ENCODE measurements at places on chromosomes 3 and 15.

GRCh38 chr3:37709946-37710640 is 151.6 kb upstream of the CTDSPL start:
- no peak for DNase-seq

DNA sequence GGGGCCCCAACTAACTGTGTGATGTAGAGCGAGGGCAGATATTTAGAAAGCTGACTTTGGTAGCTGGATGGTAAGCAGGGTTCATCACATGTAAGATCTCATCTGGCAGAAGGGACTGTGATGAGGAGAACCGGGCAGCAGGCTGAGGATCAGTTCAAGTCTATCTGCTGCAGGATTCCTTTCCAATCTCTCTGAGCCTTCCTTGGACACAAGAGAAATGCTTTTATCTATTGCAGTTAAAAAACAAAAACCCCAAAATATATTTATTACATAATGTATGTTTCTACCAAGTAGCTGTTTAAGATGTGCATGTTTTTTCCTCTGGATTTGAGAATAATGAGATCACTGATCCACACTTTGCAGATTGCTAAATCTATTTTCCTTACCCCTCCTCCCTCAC is 411.5 kb downstream of the RAP2B start:
- DNase-seq: no peak

GRCh38 chr3:86382556-86382955 is 608.4 kb downstream of the VGLL3 start:
- DNase-seq: no peak

DNA sequence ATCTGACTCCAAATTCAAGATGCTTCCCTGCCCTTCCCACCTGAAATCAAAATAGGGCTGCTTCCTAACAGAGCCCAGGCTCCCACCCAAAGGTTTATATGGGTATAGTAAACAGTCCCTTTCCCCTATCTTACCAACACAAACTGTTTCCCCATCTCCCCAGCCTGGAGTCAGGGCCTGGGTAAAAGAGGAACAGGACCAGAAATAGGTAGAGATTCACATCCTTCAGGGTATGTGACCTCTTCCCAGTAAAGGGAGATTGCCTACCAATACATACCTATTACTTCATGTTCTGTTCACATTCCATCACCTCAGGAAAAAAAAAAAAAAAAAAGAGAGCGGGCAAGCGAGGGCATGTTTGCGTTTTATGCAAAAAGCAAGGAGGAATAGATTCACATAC is 9.7 kb upstream of the SHF start:
- no peak for DNase-seq

GRCh38 chr15:37743826-37744225 is 190.6 kb upstream of the TMCO5A start:
- no peak for DNase-seq

GRCh38 chr3:172550347-172550943 is 27.2 kb upstream of the TNFSF10 start:
- DNase-seq: no peak

DNA sequence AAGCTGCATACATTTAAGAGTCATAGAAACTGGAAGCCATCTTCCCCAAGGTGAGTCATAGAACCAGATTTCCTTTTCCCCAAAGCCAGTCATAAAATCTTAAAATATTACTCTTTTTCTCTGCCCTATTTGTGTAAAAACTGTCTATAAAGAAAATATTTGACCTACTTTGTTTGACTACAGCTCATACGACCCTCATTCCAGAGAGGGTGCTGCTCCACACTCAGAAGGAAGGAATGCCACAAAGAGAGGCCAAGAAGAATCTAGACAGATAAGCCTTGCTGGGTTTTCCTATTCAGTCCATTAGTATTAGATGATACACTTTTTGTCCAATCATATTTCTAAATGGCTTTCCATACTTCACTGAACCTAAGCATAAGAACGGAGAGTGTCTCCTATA is 671.6 kb upstream of the SGO1 start:
- DNase-seq: no peak

DNA sequence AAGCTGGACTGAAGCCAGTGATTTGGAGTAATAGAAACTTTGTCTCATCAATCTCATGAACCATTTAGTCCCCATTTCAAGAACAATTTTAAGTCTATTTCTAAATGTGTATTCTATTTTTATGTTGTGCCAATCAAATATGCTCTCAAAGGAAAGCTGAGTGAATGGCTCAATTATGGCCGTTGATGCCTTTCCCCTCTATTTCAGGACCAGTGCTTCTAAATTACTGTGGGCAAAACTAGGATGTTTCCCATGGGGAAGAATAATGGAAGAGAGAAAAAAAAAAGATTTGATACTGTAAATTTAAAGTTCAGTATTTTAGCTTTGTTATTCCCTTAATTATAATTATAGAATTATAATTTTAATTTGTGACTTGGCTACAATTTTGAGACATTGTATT is 110.1 kb downstream of the CADM2 start:
- no peak for DNase-seq

- DNase-seq: no peak
These were observed 49.5 kb downstream of the CACNA2D2 start for GRCh38 chr3:50453907-50454306.

DNA sequence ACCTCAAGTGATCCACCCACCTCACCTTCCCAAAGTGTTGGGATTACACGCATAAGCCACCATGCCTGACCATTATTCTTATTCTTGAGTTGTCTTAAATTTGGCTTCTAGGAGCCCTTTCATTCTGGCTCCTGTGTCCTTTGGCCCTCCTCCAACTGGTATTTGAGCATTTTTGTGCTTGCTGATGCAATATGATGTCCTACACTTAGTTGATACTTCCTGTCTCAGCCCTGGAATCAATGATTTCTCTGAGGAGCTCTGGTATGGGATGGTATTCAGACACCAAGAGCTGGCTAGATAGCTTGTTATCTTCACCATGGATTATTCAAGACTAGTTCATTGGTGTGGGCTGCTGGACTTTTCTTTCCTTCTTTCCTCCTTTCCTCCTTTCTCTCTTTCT is 25.4 kb downstream of the ZNF621 start:
- no peak for DNase-seq

DNA sequence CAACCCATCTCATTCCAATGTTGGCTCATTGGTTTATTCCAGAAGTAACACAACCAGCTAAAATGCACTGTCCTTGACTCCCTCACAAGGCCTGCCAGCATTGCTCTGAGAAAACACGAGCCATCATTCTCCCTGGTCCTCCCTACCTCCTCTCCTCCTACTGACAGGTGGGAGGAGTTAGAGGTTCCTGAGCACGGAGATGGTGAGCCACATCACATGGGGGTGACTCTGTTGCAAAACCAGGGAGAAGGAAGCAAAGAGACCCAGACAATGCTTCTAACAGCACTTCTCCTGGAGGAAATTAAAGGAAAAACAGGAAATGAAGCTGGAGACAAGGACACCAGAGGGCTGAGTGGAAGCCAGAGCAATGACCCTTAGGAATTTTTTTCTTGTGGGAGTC is 667.4 kb downstream of the NTRK3 start:
- no peak for DNase-seq

GRCh38 chr15:92801774-92802464 is 98.2 kb upstream of the CHD2 start:
- no peak for DNase-seq

- no peak for DNase-seq
These were observed 29.8 kb upstream of the RPL29 start for GRCh38 chr3:52025453-52025852.

- DNase-seq: no peak
These were observed 29.8 kb downstream of the DYNC1LI1 start for GRCh38 chr3:32540899-32541298.

- DNase-seq: no peak
These were observed 3.3 kb upstream of the UBL7 start for GRCh38 chr15:74464216-74464615.

- no peak for DNase-seq
These were observed 107.3 kb downstream of the RFTN1 start for GRCh38 chr3:16406166-16406565.

DNA sequence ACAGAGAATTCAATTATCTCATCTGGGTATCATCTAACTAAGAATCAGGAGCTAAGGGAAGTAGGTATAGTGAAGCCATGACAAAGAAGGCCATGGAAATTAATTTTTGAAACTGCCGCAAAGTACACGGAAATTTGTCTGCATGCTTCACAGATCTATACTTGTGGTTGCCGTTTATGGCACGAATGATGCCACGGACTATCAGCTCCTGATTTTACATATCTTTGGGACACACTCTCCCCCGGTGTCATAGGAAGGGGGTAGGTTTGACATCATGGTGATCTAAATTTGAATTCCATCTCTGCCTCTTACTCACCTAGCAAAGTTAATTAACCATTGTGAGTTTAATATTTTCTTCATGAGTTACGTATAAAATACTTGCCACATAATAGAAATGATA is 14.0 kb downstream of the ARPP21 start:
- DNase-seq: no peak

GRCh38 chr15:93801206-93801605 is 430.2 kb upstream of the MCTP2 start:
- DNase-seq: no peak

GRCh38 chr15:27705056-27705455 is 394.1 kb downstream of the OCA2 start:
- DNase-seq: no peak

GRCh38 chr15:70902107-70902506 is 9.5 kb downstream of the LRRC49 start:
- no peak for DNase-seq

DNA sequence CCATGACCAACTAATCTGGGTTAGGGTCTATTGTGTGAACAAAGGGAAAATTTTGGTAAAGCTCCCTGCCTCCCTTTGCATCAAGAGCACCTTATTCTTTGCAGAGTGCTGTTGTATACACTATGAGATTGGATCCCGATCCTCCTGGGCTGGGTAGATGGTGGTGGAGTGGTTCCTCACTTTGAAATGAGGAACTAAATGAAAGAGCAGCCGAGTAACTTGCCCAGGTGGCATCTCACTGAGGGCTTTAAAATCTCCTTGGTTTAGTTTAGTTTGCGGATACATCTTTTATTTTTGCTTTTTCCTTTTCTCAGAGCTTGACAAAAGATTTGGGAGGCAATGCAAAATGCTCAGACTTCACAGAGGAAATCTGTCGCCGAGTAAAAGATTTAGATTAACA is 19.4 kb downstream of the IDH3A start:
- no peak for DNase-seq

GRCh38 chr15:33311312-33311971 is 675 bp downstream of the RYR3 start:
- no peak for DNase-seq

DNA sequence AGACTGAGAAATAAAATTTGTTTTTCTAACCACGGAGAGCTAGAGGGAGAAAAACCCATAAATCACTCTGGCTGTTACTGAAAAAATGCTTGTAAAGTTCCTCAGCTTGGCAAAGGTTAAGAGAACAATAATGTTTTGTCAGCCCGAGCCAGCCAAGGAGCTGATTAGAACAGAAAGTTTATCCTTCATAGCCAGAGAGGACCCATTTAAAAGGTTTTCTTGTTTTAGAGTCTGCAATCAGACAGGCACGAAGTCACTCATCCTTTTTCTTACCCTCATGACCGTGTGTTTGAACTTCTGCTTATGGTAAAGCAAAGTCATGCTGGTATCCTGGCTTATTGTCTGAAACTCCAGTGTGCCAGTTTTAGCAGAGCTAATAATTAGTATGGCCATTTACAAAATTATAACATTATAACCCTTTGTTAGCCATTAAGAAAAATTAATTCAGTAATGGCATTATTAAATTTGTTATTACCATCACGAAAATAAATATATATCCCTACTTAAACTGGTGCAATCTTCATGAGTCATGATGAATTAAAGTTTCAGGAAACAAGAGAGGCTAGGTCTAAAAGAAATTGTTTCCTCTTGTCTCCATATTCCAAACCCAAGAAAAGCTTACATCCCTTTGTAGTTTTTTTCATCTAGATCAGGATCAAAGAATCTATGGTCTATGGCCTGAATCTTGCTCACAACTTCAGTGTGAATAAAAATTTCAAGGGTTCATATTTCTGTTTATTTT is 13.5 kb upstream of the STXBP5L start:
- no peak for DNase-seq

DNA sequence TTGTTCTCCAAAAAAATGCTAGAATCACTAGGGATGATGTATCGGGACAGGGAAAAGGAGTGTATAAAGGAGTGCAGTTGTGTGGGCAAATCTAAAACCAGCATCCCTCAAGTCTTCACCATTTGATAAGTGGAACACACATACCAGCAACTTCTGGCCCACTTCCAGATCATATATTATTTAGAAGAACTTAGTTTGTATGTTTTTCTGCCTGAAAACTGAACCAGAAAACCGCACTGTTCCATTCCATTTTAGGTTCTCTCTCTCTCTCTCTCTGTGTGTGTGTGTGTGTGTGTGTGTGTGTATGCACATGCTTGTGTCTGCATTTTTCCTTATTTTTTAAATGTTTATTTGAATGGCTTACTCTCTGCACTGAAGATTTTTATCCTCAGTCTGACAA is 93.5 kb downstream of the SERPINI1 start:
- DNase-seq: no peak

DNA sequence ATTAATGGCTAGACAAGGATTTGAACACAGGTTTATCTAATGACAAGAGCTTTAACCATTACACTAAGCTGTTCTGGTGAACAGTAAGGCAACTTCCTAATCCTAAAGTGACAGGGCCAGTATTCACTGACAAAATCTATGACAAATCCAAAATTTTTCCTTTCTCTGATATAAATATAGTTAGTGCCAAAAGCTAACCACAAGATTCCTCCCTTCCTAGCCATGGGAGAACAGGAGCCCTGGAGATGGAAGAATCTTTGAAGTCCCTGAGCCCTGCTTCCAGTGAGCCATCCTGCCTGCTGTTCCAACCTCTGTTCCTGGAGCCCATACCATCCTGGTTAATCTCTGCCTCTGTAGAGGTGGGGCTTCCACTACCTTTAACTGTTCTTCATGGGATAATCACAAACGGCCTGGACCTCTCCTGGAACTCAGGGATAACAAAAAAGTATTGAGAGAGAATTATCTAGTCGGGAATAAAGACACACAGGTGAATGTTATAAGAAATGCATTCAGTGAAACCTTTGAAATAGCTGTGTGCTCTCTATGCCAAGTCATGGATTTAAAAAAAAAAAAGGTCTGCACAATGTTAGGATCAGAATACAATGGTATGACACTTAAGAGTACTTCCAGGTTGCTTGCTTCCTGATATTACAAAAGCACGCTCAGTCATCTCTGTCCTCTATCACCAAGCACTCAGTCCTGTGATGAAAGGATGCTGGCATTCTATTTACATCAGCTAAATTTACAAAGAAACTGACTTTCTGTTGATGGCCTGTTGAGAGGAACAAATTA is 235.8 kb downstream of the SUCLG2 start:
- DNase-seq: no peak

Measured in CD4-positive, alpha-beta memory T cell (primary cell).